ENCODE measurements at places on chromosomes 12 and 14. TPM values are rescaled to one million over a fixed set of nuclear protein-coding genes. Genes with fewer than 3 reads are reported as not detected.

GRCh38 chr14:104388011-104388521 lies 191.5 kb upstream of the C14orf180 start:
- no peak for DNase-seq

APOF gene
- total RNA-seq, result not detected

GRCh38 chr12:94938583-94938982 lies 64.9 kb downstream of the NDUFA12 start:
- DNase-seq, result no peak

RIMKLB gene
- total RNA-seq, result 30.2 TPM

GRCh38 chr12:39235990-39236767 lies 206.7 kb downstream of the KIF21A start:
- peak; percentile 53 for DNase-seq

DNA sequence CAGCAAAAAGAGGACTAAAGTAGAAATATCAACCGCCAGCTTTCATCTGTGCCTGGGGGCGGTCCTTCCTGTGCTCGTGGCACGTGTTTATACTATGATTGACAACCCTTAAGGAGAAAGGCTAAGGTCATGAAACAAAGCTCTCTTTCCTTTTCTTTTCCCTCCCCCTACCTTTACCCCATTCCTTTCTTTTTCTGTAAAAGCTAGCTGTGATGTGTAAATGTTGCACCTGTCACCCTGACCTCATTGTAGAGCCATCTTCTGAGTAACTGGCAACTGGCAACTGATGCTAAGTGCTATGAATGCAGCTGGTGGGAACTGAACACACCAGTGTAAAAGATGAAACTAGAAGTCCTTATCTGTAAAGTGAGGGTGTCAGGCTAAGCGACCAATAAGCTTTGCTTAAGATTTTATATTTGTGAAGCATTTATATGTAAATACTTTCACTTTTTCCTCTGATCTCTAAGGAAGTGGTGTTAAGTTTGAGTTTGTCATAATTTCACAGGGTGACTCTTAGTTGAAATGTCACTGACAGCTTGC lies 102.8 kb upstream of the BCAT1 start:
- no peak for DNase-seq

- no peak for DNase-seq
Measured at GRCh38 chr14:60232185-60232584, 16.8 kb upstream of the PPM1A start.

DNA sequence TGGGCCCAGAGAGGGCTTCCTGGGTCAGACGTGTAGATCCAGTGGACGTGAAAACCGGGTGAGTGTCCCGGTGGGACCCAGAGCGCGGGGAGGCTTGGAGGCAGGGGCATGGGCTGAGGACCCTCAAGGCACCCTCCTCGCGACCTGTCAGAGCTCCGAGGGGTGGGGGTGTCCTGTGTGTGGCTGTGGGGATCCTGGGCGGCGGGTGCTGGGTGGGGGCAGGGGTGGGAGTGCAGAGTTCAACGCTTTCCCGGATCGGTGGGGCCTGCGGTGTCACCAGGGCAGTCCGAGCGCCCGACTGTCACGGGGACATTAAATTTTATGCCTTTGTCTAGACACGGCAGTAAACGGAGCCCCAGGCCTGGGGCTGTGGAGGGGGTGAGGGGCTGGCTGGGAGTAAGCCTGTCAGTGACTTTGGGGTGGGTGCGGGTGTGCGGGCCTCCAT lies 1.0 kb downstream of the TMEM121 start:
- no peak for DNase-seq

GRCh38 chr14:75204116-75204515 lies 27.7 kb upstream of the TMED10 start:
- peak; percentile 39 for DNase-seq

DNA sequence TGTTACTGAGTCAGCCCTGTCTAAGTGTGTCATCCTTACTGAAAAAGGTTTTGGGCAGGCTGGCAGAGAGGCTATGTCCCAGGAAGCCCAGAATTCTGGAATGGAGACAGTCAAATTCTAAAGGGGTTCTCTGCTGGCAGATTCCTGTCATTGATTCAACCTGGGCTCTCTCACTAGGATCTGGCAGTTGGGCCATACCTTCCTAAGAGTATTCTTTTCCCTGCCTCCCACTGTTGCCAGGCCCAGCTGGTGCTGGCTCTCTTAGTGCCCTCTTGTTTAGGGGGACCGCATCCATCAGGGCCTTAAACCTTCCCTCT lies 85.0 kb upstream of the EGLN3 start:
- no peak for DNase-seq

LALBA gene
- total RNA-seq, result not detected

PRB2 gene
- not detected for total RNA-seq

GRCh38 chr12:64009321-64010068 lies 165.0 kb downstream of the SRGAP1 start:
- no peak for DNase-seq

GRCh38 chr14:50215416-50215815 lies 16.0 kb downstream of the SOS2 start:
- DNase-seq, result no peak

- no peak for DNase-seq
Measured at GRCh38 chr14:69464829-69465228, 19.7 kb upstream of the PLEKHD1 start.

- no peak for DNase-seq
Measured at GRCh38 chr14:100629098-100629497, 41.9 kb upstream of the BEGAIN start.

ITGB7 gene
- 1.8 TPM for total RNA-seq

NEUROD4 gene
- not detected for total RNA-seq

DNA sequence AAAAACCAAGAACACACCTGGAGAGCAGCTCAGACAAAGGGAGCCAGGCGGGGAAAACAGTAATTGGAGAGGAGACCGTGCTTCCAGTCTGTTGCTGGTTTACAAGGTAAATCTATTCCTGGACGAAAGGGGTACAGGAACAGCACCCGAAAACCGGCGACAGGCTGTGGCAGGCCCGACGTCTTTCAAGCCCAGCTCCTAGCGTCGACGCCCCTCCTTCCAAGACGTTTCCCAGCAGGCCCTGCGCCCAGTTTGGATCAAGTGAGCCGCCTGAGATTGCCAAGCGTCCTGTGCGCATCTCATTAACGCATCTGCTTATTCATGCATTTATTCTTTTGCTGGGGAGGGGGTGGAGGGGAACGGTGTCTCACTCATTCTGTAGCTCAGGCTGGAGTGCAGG lies 1.4 kb downstream of the C12orf56 start:
- no peak for DNase-seq

TRIM9 gene
- 0.14 TPM for total RNA-seq

DNA sequence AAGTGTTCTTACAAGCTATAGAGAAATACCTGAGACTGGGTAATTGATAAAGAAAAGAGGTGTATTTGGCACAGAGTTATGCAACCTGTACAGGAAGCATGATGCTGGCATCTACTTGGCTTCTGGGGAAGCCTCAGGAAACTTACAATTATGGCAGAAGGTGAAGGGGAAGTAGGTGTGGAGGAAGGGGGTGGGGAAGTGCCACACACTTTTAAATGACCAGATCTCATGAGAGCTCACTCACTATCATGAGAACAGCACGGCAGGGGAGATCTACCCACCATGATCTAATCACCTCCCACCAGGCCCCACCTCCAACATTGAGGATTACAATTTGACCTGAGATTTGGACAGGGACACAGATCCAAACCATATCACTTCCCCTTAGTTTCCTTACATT lies 32.8 kb downstream of the TSHR start:
- DNase-seq, result no peak

CLEC2A gene
- total RNA-seq, result not detected

DNA sequence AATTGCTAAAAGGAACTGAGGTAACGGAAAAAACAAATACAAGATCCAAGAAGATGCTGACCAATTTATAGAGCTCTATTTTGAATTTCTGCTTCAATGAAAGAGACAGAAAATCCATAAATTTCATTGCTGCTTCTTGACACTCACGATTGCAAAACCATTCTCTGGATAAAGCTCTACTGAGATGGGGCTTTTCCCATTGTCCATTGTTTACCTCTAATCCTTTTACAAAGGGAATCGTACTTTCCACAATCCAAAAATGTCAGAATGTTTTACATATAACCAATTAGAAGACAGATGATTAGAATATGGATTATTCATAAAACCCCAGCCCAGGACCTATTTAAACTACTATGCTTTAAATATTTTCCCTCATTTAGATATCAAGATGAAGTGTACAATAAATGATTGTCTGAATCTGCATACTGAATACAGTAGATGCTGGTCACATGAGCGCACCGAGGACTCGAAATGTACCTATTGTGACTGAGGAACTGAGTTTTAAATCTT lies 16.7 kb upstream of the TMCC3 start:
- no peak for DNase-seq

EXOC3L4 gene
- not detected for total RNA-seq

DNA sequence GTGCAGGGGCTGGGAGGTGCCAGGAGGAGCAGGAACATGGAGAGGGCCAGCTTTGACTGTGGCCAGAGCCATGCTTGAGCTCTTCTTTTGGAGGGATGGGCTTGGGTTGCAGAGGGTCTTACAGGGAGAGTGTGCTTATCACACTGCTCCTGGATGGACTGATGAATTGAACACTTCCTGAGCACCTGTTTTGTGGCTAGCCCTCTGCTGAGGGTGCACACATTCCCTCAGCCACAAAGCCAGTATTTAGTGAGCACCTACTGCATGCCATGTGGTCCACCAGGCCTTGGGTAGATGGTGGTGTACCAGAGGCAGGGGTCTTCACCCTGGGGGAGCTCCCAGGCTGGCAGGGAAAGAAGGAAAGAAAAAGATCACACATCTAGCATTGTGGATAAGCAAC lies 118.9 kb downstream of the SLC25A47 start:
- DNase-seq, result no peak

GRCh38 chr12:5172886-5173285 lies 129.2 kb downstream of the KCNA5 start:
- DNase-seq, result no peak

DNA sequence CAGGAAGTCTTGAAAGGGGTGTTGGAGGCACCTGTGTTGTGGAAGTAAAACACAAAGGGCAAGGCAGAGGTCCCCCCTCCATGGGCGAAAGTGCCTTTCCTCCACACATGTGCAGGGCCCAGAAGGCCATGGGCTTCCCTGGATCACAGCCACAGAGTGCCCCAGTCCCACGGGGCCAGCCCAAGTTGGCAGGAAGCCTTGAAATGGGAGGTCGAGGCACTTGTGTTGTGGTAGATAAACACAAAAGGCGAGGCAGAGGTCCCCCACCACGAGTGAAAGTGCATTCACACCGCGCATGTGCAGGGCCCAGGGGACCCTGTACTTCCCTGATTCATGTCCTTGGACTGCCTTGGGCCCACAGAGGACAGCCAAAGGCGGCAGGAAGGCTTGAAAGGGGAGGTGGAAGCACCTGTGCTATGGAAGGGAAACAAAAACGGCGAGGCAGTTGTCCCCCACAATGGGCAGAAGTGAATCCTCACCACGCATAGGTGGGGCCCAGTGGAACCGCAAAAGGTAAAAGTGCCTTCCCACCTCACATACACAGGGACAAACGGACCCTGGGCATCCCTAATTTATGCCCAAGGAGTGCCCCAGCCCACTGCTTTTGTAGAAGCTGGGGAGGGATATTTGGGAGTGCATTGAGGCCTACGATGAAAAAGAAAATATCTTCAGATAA lies 585.4 kb downstream of the ALG10 start:
- no peak for DNase-seq

SLC35F4 gene
- not detected for total RNA-seq

DNA sequence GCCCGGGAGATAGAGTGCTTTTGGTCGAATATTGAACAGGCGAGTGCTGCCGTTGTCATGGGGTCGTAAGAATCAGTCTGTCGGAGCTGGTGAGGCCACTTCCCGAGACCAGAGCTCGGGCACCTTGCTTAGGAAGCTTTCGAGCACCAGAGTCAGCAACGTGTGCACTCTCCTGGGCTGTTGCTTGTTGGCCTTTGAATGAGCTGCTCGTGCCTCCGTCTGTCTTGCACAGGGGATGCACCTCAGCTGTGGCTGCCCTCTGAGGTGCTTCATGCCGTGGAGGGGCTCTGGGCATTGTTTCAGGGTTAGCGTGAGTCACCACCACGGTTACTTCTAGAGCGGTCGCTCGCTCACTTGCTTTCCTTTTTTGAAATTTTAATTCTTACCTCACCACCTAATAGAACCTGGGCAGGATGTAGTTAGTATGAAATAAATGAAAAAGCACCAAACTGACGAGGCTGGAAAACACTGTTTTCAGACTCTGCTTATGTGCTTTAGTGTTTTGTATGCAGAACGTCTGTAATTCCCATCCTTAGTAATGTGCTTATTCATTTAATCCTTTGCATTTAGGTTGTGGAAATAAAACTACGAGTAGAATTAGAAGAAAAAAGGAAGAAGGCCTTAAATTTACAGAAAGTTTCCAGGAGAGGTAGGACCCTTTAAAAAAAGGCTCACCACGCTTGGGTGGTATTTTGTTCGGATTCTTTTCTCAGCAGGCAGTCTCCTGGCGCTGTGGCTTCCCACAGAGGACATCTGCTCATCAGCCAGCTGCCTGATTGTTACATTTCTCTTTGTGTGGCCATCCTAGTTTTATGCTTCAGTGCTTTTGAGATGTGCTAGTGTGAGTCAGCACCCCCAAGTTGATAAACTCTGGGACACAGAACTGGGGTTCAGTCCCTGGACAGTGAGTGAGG lies 40.6 kb downstream of the EP400 start:
- DNase-seq, result no peak

DNA sequence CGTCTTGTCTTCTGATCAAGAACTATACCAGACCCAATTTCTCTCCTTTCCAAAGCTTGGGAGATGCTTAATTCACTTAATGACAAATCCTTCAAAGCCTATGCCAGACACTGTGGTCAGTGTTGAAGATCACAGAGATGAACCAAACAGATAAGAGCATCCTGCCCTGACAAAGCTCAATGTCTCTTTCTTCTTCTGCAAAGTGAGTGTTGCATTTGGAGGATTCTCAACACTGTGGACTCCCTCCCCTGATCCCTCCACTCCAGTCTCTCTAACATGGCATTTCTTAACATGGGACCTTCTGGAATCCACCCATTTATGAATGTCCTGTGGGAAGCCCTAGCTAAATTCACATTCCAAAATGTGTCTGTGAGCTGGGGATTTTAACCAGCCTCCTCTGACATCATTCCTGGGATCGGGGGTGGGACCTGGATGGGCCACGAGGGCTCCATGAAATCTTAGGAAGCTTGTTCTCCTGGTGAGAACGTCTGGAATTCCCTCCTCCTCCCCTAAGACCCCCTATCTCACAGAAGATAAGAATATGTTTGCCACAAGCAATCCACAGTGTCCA lies 20.3 kb downstream of the SYNE3 start:
- DNase-seq, result no peak

GRCh38 chr14:19823765-19824164 lies 20.2 kb downstream of the OR4N2 start:
- DNase-seq, result no peak

ALDH6A1 gene
- total RNA-seq, result 13.1 TPM

- DNase-seq, result no peak
Measured at GRCh38 chr12:112170376-112170775, 45.0 kb downstream of the TRAFD1 start.

GRCh38 chr12:91902860-91903683 lies 242.6 kb downstream of the BTG1 start:
- DNase-seq, result peak; percentile 81

- no peak for DNase-seq
Measured at GRCh38 chr14:78090864-78091263, 79.3 kb upstream of the NRXN3 start.

KLRK1 gene
- not detected for total RNA-seq

GRCh38 chr14:66056268-66056907 lies 429.8 kb upstream of the CCDC196 start:
- DNase-seq, result no peak

- DNase-seq, result no peak
Measured at GRCh38 chr12:81350309-81350708, 272.4 kb downstream of the ACSS3 start.

RAD9B gene
- total RNA-seq, result 2.5 TPM

GRCh38 chr12:115687094-115687493 lies 590.4 kb downstream of the MED13L start:
- no peak for DNase-seq
